ENCODE measurements at places on chromosomes 16 and 17. TPM values are rescaled to one million over a fixed set of nuclear protein-coding genes. Genes with fewer than 3 reads are reported as not detected.

MAPT gene
- total RNA-seq, result 0.35 TPM

KRTAP2-3 gene
- not detected for total RNA-seq

NUPR1 gene
- total RNA-seq, result 9.9 TPM

CACNG5 gene
- not detected for total RNA-seq

DNA sequence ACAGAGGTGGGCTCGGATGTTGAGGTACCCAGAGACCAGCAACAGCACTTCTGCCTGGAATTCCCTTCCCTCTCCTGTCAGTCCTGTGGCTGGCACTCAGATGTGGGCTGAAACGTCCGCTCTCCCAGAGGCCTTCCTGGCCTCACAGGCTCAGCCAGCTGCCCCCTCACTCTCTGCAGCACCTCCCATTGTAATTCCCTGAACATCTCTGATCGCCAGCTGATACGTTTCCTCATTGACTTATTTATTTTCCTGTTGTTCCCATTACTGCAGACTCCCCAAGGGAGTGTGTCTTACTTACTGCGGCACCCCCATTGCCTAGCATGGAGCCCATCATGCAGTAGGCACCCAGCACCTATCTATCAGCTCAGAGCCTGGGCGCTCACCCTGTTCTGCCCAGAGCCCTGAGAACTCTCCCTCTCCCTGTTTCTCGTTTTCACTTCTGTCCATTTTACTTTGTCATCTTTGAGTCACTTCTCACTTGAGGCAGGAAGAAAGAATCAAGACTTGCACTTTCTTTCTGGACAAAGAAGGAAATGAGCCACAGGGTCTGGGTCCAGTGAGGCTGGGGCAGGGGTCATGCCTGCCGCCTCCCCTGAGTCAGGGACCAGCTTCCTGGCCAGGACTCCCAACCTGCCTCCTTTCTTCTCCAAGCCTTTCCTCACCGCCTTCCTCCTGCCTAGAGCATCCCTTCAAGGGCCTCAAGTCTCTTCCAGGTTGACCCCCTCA lies 10.2 kb downstream of the CDH5 start:
- no peak for DNase-seq

DNA sequence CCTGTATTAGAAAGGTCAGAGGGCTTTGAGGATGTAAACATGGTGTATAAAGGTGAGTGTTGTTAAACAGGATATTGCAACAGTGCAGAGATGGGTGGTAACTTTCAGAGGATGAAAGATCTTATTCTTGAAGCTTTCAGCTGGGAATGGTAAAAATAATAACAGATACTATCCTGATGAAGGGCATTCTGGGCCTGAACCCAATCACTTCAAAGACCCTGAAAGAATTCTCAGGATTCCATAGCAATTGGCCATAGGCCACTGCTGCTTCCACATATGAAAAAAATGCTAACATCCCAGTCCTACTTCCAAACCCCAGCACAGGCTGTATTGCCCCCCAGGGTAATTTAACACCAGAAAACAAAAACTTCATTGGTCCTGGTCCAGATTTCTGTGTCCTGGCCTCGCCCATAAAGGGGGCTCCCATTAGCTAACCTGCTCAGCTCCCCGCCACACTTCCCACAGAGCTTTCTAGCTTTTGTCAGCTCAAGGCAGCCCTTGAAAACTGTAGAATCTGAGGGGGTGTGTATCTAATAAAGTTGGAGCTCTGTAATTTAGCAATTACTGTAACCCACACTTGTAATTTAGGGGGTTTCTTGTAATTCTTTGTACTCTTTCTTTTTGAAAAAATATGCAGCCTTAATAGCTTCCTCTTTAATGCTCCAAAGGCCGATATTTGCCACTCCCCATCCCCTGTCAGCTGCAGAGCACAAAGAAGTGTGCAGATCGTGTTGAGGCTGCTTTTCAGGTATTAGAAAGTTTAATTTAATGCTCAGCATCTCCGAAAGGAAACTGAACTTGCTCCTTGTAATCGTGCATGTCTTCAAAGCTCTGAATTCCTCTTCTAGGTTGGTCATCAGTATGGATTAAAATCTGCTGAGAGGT lies 371.5 kb downstream of the SEC14L1 start:
- peak; percentile 10 for DNase-seq

DNA sequence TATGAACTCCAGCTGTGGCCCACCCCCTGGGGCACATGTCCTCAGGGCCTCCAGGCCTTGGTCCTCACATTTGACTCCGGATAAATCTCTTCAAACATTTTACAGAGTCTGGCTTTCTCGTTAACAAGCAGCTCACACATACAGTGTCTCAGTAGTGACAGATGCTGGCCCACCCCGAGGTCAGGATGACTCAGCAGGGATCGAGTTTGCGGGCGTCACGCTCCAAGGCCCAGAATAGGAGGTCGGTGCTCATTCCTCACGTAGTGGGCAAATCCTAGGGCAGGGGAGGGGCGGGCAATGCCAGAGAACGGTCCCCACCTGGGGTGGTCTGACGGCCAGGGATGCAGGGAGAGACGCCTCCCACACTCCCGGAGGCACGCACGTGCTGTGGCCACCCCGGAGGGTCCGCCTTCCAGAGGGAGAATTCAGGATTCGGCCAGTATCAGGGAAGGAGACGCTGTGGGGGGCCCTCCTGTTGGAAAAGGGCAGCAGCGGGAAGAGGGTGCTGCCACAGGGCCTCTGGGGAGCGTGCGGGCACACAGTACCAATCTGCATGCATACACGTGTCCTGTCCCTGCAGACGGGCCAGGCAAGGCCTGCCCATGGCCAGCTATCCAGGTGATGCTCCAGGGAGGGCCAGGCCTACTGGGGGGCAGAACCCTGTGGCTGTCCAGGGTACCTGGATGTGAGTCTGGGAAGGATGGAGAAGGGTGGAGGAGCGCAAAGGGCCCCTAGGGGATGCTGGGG lies 8.6 kb downstream of the SLC7A5 start:
- DNase-seq, result no peak

DNA sequence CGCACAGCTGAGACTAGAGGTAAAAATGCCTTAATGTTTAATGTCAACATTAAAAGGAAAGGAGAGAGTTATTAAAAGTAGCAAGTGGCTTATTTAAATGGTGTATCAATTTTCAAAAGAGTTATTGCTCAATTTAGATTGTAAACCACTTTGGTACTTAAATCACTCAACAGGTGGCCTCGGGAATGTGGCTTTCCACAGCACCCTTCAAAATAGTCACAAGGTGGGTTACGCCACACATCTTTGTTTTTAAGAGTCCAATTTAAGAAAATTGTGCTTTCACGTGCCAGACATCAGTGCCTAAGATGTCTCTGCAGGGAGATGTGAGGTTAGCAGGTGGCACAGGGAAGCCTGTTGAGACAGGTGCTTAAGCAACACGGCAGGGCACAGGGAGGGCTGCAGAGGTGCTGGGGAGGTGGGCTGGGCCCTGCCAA lies 27.5 kb upstream of the ADCY7 start:
- DNase-seq, result no peak

DNA sequence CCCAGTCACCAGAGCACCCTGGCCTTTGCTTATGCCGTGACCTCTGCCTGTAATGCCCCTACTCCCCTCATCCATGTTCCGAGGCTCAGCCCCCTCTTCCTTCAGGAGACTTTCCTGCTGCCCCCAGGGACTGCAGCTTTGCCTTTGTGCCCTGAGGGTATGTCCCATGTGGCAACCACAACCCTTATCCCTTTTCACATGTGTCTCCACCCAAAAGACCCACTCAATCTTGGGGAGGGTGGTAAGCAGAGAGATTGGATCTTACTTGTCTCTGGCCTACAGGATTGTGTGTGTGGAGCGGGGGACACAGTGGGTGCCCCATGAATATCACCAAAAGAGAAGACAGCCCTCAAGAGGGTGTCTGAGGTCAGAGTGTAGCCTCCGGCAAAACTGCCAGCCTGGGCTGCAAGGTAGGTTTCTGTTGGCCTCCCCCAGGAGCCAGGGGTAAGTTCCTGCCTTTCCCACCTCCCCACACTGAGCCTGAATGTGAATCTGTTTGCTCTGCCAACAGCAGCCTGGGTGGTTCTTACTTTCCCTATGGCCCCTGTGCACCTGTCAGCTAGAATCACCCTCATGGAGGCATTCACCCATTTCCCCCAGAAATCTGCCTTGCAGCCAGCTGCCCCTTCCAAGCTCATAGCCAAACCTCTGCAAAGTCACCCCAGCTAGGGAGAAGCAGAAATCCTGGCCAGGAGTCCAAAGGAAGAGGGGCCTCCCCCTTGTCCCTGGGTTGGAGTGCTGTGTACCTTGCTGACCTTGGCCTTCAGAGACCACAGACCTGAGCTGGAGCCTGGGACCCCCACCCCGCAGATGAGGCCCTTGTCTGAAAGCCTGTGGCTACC lies 11.5 kb upstream of the C17orf113 start:
- DNase-seq, result no peak

GRCh38 chr16:67192781-67193361 lies 916 bp downstream of the E2F4 start:
- no peak for DNase-seq

DNA sequence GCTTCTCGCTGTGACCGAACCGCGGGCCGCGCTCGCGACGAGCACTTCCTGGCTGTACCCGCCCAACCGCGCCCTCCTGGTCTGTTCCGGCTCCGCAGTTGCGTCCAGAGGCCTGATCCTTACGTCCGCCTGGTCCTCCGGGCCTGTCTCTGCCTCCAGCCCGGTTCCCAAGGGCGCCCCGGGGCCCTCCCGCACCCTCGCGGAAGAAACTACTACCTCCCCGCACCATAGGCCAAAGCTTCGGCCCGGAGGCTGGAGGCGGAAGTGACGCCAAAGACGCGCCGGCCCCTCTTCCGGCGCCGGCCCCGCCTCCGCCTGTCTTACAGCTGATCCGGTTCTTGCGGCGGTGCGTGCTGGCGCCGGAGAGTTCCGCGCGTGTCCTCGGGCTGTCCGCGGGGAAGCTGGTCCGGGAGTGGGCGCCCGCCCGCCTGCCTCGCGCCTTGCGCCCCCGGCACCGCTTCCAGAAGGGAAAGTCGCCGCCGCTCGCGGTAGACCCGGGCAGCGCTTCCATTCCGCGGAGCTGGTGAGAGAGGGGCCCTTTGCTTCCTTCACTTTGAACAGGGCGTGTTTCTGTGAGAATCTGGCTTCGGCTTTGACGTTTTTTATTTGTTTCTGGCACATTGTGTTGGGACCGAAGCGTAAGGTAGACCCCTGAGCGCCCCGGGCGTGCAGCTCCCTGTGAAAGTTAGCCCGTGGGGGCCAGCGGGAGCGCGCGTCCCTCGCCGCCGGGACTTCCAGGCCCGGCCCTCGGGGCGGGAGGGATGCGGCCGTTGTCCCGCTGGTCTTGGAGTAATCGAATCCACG lies at the start of gene ZNF778:
ZNF778 (plus strand) TSS at position 316 of the 804 bp plus-strand sequence. CDS start 3,425 bp downstream, outside the sequence.
- DNase-seq, result peak; percentile 83
